ENCODE measurements at places on chromosomes 11 and 22.

DNA sequence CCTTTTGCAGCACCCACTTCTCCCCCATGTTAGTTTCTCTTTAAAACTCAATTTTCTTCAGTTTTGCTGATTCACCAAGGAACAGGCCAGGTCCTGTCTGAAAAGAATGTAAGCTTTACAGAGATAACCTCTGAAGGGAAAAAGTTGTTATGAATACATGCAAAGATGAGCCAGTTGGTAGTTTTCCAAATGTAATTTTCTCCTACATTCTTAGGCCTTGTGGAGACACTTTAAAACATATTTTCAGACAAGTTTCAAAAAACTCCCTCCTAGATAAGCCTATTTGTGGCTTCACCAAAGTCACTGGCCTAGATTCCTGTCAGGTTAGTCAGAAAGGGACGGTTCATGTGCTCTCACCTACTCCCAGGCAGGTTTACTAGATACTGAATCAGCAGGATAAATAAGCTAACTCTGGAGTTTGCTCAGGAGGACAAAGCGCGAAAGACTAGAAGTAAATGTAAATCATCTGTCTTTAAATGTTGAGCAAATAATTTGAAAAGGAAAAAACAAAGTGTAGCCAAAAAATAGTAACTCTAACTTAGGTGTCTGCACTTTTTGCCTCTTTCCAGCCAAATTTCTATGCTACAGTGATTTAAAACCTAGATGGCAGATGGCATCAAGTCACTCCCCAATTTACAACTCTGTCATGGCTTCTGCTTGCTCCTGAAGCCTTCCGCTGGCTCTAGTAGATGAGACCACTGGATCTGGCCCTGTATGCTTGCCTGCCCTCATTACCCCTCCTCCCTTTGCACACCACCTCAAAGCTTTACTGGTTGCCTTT lies 4.9 kb upstream of the ATP6V1E1 start:
- peaks cover 13% of the 10 kb centered on the region for H3K4me1 ChIP-seq
- H3K4me3 ChIP-seq = no peak overlapping the region
- no peaks in the 10 kb centered on the region for H3K36me3 ChIP-seq
- no peak for DNase-seq
- H3K27ac ChIP-seq = no peak overlapping the region
- no peaks in the 10 kb centered on the region for H3K27me3 ChIP-seq

GRCh38 chr11:83303316-83303715 lies 17.1 kb upstream of the CCDC90B start:
- no peak overlapping the region for H3K4me3 ChIP-seq
- H3K36me3 ChIP-seq = no peaks in the 10 kb centered on the region
- no peaks in the 10 kb centered on the region for H3K27me3 ChIP-seq
- H3K4me1 ChIP-seq = no peaks in the 10 kb centered on the region
- no peak overlapping the region for H3K27ac ChIP-seq

- no peaks in the 10 kb centered on the region for H3K27me3 ChIP-seq
- H3K4me3 ChIP-seq = no peak overlapping the region
- H3K27ac ChIP-seq = no peak overlapping the region
- H3K4me1 ChIP-seq = no peaks in the 10 kb centered on the region
- H3K36me3 ChIP-seq = peaks cover 59% of the 10 kb centered on the region
- DNase-seq = no peak
Observed at GRCh38 chr11:76543006-76543703, 98.3 kb downstream of the EMSY start.

- DNase-seq = peak; percentile 34
- H3K27ac ChIP-seq = peak overlapping the region; percentile 54
- peaks cover 27% of the 10 kb centered on the region for H3K4me1 ChIP-seq
- H3K36me3 ChIP-seq = peaks cover 7% of the 10 kb centered on the region
Observed at GRCh38 chr11:8913961-8914660, 3.1 kb downstream of the AKIP1 start.

- peaks cover 44% of the 10 kb centered on the region for H3K4me1 ChIP-seq
- peaks cover 36% of the 10 kb centered on the region for H3K36me3 ChIP-seq
- no peak for DNase-seq
- no peak overlapping the region for H3K27ac ChIP-seq
- H3K27me3 ChIP-seq = no peaks in the 10 kb centered on the region
- no peak overlapping the region for H3K4me3 ChIP-seq
Observed at GRCh38 chr11:66542362-66542761, 3.5 kb downstream of the ZDHHC24 start.

DNA sequence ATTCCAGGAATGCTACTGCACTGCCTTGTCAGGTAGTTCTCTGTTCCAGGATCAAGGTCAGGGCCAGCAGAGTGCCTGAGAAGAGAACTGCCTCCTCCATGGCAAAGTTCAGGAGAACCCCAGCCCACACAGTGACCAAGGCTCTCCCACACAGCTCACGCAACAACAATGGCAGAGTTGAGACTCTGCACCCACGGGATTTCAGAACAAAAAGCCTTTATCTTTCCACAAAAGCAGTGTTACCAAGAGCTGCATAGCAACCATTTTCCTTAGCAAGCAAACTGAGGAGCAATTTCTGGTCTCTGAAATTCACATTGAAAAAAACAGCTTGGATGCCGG lies 11.1 kb downstream of the PLAAT3 start:
- no peaks in the 10 kb centered on the region for H3K4me1 ChIP-seq
- H3K4me3 ChIP-seq = no peak overlapping the region
- no peak for DNase-seq
- no peaks in the 10 kb centered on the region for H3K36me3 ChIP-seq
- H3K27ac ChIP-seq = no peak overlapping the region

DNA sequence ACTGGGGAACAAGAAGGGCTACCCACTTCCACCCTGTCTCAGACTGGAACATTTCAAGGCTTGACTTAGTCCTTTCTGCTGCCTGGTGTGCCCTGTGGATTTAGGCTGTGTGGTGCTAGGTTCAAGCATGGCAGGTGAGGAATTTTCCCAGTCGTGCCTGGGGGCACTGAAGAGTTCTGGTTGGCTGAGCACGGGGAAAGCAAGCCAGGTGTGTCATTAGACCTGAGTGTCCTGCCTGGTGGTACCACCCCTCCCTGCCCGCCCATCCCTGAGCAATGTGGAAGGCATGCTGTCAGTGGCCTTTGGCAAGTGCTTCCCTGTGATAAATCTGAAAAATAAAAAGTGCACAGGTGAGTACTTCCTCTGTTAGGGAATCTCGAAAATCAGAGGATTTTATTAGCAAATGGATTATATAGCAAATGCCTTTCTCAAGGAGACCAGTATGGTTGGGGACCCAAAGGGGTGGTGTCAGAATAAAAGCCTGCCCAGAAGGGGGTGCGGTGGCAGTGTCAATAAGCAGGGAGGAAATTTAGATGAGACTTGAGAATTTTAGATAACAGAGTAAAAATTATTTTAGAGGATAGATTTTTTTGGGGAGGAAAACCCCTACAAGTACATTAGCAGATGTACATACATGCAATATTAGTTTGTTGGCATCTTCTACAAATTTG lies 22.8 kb downstream of the TEAD1 start:
- no peak for DNase-seq
- H3K36me3 ChIP-seq = no peaks in the 10 kb centered on the region
- peaks cover 80% of the 10 kb centered on the region for H3K27me3 ChIP-seq

DNA sequence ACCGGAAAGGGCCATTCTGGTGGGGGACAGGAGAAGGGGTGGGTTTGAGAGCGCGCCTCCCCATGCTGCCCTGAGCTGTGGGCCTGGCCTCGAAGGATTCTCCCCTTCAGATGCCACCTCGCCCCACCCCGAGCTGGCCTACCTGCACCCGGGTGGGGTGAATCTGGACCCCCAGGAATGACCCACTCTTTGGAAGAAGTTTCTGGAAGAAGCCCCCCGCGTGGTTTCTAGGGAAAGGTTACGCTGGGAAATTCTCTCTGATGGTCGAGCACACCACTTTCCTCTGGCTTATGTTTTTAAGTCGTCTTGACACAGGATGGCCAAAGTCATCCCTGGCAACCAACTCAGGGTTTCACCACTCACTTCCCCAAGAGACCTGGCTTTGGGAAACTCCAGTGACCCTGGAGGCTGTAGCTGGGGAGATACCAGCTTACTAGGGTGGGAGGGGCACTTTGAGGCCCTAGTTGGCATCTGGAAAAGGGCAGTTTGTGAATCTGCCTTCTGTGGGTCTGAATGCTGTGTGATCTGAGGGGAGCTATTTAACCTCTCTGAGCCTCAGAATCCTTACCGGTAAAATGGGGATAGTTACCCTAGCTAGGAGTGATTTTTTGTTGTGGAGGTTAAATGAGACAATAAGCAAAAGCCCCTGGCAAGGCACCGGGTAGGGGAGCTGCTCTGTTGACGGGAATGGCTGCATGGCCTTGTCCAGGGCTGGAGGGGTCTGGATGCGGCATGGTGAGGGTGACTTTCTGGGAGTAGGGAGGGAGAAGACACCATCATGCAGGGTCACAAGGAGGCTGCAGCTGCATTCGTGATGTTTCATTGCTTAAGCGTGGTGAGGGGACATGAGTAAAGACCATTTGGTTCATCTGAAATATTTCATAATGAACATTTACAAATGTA lies 45.3 kb upstream of the ACCSL start:
- H3K36me3 ChIP-seq = no peaks in the 10 kb centered on the region
- DNase-seq = no peak
- no peak overlapping the region for H3K27ac ChIP-seq
- no peaks in the 10 kb centered on the region for H3K27me3 ChIP-seq
- no peaks in the 10 kb centered on the region for H3K4me1 ChIP-seq
- no peak overlapping the region for H3K4me3 ChIP-seq

- DNase-seq = no peak
- no peak overlapping the region for H3K4me3 ChIP-seq
- no peaks in the 10 kb centered on the region for H3K27me3 ChIP-seq
Observed at GRCh38 chr11:121748068-121748467, 295.3 kb upstream of the SORL1-AS1 start.

DNA sequence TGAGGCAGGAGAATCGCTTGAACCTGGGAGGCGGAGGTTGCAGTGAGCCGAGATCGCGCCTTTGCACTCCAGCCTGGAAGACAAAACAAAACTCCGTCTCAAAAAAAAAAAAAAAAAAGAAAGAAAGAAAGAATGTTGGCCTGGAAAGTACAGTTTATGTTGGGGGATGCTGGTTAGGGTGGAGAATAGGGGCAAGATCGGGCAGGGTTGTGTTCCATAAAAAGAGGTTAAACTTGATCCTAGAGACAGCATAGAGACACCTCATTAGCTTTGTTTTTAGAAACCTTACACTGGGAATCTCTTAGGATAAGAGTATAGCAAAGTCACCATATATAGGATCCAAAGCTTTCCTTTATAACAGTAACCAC lies 1.9 kb upstream of the FTH1 start:
- H3K4me3 ChIP-seq = no peak overlapping the region
- H3K36me3 ChIP-seq = peaks cover 15% of the 10 kb centered on the region
- peaks cover 55% of the 10 kb centered on the region for H3K4me1 ChIP-seq
- H3K27me3 ChIP-seq = no peaks in the 10 kb centered on the region

- no peaks in the 10 kb centered on the region for H3K27me3 ChIP-seq
- H3K36me3 ChIP-seq = no peaks in the 10 kb centered on the region
- peaks cover 26% of the 10 kb centered on the region for H3K4me1 ChIP-seq
- peak; percentile 11 for DNase-seq
- H3K27ac ChIP-seq = no peak overlapping the region
Observed at GRCh38 chr22:39205344-39206021, 39.3 kb downstream of the PDGFB start.

DNA sequence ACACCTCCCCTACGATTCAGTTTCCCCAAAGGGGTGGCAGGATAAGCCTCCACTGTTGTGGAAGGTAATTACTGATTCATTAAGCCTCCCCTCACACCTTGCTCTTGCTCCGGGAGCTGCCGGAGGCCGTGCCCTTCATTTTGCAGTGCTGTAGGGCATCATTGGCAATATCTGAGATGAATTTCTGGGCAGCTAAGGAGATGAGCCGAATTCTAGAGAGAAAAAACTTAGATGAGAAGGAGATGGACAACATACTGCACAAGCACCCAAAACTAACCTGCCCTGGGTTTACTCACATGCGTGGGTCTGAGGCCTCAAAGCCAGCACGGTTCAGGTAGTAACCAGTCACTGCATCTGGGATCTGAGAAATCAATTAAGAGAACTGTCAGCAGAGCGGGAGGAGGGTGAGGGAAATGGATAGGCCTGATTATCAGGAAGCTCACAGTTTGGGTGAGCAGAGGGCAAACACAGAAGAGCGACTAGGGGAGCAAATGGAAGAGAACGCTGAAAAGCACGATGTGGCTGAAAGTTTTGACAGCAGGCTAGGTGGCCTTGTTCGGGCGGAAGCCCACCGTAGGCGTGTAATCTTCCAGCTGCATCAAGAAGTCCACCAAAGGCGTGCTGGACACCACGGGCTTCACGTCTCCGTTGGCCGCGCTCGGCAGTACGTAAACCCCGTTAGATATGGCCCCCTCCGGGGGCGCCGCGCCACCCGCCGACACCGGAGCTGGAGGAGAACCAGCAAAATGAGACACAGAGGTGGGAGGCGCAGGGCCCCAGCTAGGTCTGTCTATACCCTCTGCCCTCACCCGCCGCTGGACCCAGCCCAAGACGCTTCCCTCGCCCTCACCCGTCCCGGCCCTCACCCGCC lies 689 bp downstream of the TAF10 start:
- H3K27ac ChIP-seq = peak overlapping the region; percentile 90
- H3K36me3 ChIP-seq = peaks cover 62% of the 10 kb centered on the region
- peak overlapping the region; percentile 90 for H3K4me3 ChIP-seq

DNA sequence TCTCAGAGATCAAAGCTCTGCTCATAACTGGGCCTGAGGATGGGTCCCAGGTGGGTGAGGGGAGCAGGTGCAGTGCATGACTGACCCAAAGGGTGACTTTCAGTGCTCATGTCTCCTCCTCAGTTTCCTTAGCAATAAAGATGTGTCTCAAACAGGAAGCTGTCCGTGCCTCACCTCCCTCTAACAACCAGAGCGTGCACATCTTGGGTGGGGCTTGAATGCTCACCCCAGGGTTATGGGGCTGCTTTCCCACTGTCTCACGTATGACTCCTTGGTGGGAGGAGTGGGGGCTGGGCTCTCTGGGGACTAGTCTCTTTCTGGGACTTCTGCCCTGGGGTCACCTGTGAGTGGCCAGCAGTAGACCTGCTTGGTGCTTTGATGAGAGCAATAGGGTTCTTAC lies 53.9 kb upstream of the PHOX2A start:
- DNase-seq = no peak
- H3K4me1 ChIP-seq = no peaks in the 10 kb centered on the region
- no peaks in the 10 kb centered on the region for H3K27me3 ChIP-seq
- H3K27ac ChIP-seq = no peak overlapping the region

DNA sequence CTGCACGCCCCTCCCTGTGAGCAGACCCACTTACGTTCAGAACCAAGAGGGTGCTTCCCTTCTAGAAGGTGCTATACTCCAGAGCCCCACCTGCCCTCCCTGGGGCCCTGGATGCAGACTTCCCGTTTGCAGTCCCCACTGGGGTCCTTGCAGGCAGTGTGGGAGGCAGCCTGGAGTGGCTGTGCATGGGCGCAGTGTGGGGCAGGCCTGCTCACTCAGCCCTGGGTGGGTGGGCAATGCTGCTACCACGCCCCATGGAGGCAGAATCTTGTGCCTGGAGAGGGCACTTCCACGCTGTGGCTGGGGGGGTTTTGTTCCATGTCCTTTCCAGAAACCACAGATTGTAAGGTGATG lies 116.2 kb downstream of the KCNQ1OT1 start:
- H3K4me1 ChIP-seq = no peaks in the 10 kb centered on the region
- H3K36me3 ChIP-seq = peaks cover 10% of the 10 kb centered on the region
- peak; percentile 23 for DNase-seq
- no peak overlapping the region for H3K27ac ChIP-seq
- no peak overlapping the region for H3K4me3 ChIP-seq
- H3K27me3 ChIP-seq = no peaks in the 10 kb centered on the region

GRCh38 chr11:111183706-111184105 lies 61.8 kb upstream of the POU2AF2 start:
- H3K36me3 ChIP-seq = no peaks in the 10 kb centered on the region
- no peak overlapping the region for H3K4me3 ChIP-seq
- H3K27me3 ChIP-seq = no peaks in the 10 kb centered on the region
- no peak for DNase-seq

GRCh38 chr11:14645015-14645912 lies 1.7 kb downstream of the PDE3B start:
- H3K36me3 ChIP-seq = no peaks in the 10 kb centered on the region
- peak overlapping the region; percentile 80 for H3K27ac ChIP-seq
- H3K4me3 ChIP-seq = peak overlapping the region; percentile 91
- peak; percentile 18 for DNase-seq
- no peaks in the 10 kb centered on the region for H3K27me3 ChIP-seq
- peaks cover 12% of the 10 kb centered on the region for H3K4me1 ChIP-seq

Measured in CD4-positive, alpha-beta T cell (primary cell).